ENCODE measurements at places on chromosomes 16 and 17.

DNA sequence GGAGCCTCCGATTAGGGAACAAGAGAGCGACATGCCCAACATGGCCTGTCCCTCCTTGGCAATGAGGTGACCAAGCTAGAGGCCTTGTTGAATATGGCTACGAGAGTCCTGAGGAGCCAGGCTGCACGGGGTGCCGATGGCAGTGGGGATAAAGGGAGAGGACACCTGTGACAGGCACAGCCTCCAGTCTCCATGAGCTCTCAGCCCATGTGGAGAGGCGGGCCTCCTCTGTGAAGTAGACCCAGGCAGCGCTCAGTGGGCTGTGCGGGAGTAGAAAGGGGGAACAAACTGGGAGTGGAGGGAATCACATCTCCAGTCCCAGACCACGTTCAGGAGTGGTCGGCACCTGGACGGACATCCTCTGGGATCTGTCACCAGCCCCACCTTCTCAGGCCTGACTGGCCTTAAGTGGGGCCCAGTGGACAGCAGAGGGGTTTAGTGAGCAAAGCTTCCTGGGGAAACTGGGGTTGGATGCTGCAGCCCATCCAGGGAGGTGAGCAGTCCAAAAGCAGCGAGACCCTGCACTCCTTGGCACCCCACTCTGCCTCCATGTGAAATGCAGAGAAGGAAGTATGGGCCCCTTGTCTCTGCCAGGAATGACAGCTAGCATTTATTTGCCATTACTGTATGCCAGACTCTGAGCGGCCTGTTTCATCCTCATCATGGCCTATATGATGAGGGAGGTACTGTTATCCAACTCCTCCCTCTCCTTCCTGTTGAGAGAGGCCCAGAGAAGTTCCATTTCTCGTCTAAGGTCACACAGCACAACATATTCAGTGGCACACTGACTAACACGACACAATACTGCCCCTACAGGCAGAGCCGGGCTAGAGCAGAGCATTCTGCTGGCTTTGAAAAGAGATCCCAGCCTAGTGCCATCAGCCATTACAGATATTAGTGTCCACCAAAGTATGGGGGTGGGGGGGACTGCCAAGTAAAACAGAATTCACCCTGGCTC, 4.5 kb upstream of the TMEM92 start:
- peak; percentile 79 for DNase-seq

DNA sequence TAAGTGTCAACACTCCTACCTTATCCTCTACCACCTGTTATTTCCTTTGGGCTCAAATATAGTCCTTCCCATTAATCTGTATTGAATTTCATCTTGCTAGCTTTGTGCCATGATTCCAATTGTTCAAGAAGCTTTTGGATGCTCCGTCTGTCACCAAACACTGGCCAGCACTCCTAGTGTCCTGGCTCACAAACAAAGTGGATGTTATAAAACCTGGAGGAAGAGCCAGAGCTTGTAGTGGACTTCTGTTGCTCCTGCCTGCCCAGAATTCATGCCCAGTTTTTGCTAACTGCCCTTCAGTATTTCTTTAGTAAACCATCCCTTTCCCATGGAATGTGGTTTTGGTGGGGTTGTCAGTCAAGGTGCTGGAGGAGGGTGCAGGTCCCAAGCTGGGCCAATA, 77.2 kb upstream of the HS3ST2 start:
- no peak for DNase-seq

DNA sequence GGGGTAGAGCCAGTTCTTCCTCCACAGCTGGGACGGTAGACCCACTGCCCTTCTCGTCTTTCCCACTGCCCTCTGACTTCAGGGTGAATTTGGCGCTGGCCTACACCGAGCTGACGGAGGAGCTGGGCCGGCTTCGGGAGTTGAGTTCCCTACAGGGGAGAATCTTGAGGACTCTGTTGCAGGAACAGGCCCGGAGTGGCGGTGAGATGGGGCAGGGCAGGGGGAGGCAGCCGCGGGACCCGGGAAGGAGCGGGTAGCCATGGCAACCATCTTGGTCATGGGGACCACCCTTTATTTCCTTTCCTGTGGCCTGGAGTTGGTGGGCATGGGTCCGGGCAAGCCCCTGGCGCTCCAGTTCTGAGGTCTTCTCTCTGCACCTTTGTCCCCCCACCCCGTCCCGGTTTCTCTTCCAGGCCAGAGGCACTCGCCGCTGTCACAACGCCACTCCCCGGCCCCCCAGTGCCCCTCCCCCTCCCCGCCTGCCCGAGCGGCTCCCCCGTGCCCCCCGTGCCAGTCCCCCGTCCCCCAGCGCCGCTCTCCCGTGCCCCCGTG, 14.4 kb downstream of the TBKBP1 start:
- no peak for DNase-seq

GRCh38 chr16:50490828-50491227, 57.4 kb upstream of the NKD1 start:
- no peak for DNase-seq

DNA sequence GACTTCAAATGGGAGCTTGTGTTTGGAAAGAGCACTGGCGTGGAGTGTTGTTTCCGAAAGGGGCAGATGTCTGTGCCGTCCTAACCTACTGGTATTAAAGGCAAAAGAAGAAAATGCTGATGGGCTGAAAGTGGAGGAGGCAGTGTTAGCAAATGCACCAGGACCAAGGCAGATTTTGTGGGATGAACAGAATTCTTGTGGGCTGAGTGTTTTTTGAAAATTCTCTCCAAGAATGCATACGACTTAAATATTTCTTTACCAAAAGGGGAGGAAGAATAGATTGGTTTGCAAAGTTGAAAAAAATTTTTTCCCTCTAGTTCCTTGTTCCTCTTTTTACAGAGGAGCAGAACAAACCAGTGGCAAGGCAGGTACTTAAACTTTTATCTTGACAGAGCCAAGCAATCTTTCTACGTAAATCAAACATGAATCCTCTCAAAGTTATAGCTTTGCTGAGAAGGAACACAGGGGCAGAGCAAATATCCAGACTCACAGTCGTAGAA, 16.8 kb downstream of the MARCHF10 start:
- peak; percentile 30 for DNase-seq

- no peak for DNase-seq
These were observed 36.7 kb upstream of the PIK3R6 start for GRCh38 chr17:8904201-8904600.

DNA sequence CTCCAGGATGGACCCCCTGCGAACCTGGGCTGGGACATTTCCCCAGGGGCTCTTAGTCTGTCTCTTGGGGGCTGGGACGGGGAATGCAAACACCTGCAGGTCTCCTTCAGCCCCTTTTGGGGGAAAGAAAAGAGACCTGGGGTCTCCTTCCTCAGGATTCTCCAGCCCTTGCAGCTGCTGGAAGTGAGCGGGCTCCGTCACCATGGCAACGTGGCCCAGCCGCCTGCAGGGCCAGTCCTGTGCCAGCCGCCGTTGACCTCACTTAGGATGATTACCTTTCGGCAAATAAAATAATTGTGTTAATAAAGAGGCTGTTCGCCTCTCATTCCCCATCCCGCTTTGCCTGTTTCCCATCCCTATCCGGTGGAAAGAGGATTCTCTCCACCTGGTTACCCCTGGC, 25.7 kb downstream of the MRM1 start:
- no peak for DNase-seq

DNA sequence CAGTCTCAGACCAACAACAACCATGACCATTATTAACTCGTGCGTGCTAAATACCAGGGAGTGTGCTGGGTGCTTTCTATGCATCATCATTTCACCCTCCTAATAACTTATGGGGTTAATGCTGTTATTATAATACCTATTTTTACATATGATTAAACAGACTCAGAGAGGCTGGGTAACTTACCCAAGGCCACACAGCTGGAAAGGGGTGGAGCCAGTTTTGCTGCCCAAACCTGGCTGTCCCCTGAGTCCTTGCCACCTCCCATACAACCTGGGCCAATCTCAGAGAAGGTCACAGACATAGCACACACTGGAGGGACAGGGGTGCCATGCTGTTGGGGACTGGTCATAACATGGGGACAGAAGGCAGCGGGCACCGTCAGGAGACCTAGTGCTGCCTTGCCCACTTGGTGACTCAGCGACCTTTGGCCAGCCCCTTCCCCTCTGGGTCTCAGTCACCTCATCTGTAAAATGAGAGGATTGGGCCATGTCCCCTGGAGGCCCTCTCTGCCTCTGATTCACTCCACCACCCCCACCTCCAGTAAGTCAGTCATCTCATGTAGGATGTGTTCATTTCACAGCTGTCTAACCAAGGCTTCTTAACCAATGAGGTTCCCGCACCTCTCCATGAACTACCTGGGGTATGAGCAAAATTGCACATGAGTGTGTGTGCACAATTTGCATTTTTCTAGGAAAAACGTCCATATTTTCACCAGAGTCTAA, 11.4 kb upstream of the FADS6 start:
- no peak for DNase-seq

GRCh38 chr17:17890773-17891759, 54.3 kb upstream of the SREBF1 start:
- DNase-seq, result peak; percentile 76

DNA sequence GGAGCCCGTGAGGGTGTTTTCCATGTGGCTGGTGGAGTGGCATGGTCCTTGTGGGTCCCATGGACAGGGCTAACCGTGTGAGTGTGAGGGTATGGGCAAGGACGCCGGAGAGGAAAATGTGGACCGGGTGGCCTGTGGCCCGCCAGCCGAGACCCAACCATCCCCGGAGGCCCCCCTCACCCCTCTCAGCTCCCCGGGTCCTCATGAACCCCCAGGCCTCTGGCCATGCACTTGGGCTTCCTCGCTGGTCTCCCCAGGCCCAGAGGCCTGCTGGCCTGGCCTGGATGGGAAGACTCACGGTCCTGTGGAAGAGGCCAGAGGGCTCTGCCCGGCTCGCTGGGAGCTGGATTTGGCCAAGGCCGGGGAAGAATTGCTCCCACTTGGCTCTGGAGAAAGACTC, 13.1 kb downstream of the RAP1GAP2 start:
- no peak for DNase-seq

- DNase-seq, result no peak
These were observed 83.5 kb upstream of the RPL38 start for GRCh38 chr17:74119965-74120364.

DNA sequence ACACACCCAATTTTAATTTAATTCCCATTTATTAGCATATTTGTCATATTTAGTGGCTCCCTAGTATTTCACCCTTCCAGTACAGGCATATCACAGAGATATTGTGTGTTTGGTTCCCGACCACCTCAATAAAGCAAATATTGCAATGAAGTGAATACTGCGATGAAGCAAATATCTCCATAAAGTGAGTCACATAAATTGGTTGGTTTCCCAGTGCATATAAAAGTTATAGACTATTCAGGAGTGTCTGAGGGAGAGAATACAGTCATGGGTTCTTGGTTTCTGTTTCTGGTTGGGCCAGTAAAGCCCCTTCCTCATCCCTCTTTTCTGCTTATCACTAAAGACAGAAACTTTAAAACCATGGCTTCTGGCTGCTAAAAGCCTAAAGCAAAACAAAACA, 295.4 kb upstream of the AXIN2 start:
- DNase-seq, result no peak

DNA sequence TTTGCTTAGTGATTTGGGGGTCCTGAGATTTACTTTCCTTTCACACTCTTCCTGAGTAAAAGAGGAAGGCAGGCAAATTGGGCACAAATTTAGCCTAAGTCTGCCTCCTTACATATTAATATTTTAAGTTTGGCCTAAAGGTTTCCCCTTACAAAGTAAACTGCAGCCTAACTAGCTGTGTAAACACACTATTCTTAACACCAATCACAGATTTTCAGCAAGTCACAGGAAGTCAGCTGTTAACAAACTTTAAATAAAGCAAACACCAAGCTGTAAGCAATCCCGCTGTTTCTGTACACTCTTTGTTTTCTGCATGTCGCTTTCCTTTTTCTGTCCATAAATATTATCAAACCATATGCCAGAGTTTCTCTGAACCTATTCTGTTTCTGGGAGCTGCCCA, 45.1 kb upstream of the ABCC11 start:
- DNase-seq, result no peak

GRCh38 chr16:27781195-27781524, 231.2 kb downstream of the KATNIP start:
- no peak for DNase-seq

All from ACHN (cell line).